ENCODE measurements at places on chromosomes 5 and 9.
A peak's percentile ranks its signal among the peaks of the same experiment; 100 is the strongest.

- no peak for DNase-seq
Observed at GRCh38 chr9:112011051-112011620, 114.5 kb downstream of the UGCG start.

DNA sequence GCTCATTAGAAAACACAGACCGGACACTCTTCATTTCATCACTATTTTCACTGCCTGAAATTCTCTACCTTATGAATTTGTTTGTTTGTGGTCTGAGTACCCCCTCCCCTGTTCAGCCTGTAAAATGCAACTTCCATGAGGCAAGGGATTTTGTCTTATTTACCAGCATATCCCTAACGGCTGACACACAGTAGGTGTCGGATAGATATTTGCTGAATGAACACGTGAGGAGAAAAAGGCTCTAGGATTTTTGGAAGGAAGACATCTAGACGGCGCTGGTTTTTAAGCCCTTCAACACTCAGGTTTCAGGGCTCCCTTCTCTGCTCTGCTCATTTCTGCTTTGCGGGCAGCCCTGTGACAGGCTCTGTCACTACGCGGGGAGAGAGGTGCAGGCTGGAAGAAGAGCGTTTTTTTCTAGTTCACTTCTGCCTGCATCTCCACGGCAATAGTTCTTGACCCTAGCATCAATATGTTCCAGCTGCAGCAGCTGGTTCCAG is 41.0 kb downstream of the KCNMB1 start:
- no peak for DNase-seq

DNA sequence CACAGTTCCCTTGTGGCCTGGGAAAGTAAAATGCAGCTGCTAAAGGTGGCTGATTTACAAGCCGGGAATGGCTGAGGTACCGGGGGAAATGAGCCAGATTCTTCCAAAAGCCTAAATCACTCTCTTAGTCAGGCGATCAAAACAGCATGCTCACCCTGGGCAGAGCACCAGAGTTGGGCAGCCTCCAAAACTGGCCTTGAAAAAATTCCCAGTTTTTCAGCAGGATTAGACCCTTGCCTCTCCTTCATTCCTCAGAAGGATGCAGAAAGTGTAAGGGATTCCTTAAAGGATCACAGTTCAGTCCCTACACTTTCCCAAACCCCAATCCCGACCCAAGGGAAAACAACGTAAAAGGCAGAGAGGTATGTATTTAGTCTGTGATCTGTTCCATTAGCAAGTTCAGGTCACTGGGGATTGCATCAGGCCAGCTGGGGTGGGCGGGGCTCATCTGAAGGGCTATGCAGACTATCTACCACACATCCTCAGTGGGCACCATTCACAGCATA is 16.9 kb downstream of the TMEM174 start:
- DNase-seq = no peak

- no peak for DNase-seq
Observed at GRCh38 chr5:179308563-179309382, 36.5 kb downstream of the ADAMTS2 start.

- DNase-seq = no peak
Observed at GRCh38 chr5:123844873-123845272, 332.9 kb downstream of the CSNK1G3 start.

GRCh38 chr9:567747-568305 is 273.7 kb upstream of the DMRT1 start:
- no peak for DNase-seq

DNA sequence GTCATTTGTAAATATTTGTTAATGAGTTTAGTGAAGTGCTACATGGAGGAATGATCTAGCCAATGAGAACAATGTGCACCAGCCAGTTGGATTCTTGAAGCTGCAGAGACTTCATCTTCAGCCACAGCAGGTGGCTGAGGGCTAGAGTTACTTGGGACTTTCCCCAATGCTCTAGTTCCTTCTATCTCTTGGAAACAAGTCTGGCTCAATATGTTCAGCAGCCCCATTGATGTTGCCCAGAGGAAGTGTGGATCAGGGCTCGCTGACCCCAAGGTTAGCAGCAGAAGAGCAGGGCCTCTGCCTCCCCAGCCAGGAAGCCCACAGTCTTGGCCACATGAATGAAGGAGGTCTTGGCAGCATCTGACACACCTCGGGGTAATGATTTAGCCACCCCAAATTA is 117.5 kb downstream of the SLC1A3 start:
- DNase-seq = no peak

GRCh38 chr5:179908528-179908927 is 831 bp upstream of the TBC1D9B start:
- DNase-seq = no peak

- DNase-seq = no peak
Observed at GRCh38 chr5:41508696-41509398, 1.6 kb downstream of the PLCXD3 start.

GRCh38 chr5:123875561-123876275 is 363.7 kb downstream of the CSNK1G3 start:
- peak; percentile 45 for DNase-seq

GRCh38 chr9:101140764-101141163 is 112.2 kb downstream of the PLPPR1 start:
- DNase-seq = no peak

DNA sequence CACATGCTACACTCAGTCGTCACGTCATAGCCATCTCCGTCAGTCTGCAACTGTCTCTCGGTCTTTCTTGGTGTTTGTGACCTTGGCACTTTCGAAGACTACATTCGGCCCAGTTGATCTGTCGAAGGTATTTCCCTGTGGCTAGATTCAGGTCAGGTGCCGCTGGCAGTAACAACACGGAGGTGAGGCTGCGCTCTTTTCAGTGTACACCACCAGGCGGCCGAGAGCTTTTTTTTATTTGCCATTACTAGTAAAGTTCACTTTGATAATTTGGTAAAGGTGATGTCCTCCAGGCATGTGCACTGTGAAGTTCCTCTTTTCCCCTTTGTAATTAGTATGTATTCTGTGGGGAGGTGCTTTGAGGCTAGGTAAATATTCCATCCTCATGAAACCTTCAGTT is 49.7 kb downstream of the RNF130 start:
- no peak for DNase-seq

- peak; percentile 19 for DNase-seq
Observed at GRCh38 chr5:139738193-139739149, 57.1 kb upstream of the PSD2 start.

GRCh38 chr9:101022704-101023103 is 5.8 kb upstream of the PLPPR1 start:
- no peak for DNase-seq

DNA sequence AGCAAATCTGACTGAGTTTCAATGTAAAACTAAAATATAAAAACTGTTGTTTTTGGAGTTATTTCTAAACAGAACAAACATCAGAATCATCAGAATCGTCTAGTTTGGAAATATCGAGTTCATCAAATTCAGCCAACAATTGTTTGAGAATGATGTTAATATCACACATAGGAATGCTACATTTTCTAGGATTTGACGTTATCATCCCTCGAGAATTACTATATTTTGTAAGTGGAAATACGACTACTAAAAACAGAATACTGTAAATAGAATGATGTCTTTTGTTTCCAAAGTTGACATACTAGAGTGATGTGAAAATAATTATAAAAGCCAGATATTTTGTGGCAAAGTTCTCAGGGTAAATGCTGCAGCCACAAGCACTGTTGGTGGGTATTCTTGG is 805.9 kb downstream of the TLE1 start:
- no peak for DNase-seq

GRCh38 chr9:95349091-95350038 is 31.9 kb upstream of the FANCC start:
- DNase-seq = no peak

DNA sequence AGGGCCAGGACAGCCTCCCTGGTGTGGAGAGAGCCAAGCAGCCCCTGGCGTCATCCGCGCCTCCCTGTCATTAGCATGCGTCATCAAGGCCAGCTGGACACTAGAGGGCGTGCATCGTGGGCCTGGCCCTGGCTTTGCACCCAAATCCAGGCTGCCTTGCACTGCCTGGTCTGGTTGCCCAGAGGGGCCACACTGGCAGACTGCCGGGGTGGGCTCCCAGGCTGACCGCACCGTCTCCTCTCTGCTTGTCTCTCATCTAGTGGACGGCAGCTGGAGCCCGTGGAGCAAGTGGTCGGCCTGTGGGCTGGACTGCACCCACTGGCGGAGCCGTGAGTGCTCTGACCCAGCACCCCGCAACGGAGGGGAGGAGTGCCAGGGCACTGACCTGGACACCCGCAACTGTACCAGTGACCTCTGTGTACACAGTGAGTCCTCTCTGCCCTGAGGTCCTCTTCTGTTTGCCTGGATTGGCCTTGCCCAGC is 29.0 kb downstream of the HK3 start:
- no peak for DNase-seq

- no peak for DNase-seq
Observed at GRCh38 chr5:150166650-150167511, at the start of gene CDX1. CDX1 (plus strand) TSS chr5:150166778; CDS start chr5:150166877, 99 bp downstream.

- DNase-seq = no peak
Observed at GRCh38 chr9:117335837-117336433, 78.9 kb downstream of the ASTN2 start.

DNA sequence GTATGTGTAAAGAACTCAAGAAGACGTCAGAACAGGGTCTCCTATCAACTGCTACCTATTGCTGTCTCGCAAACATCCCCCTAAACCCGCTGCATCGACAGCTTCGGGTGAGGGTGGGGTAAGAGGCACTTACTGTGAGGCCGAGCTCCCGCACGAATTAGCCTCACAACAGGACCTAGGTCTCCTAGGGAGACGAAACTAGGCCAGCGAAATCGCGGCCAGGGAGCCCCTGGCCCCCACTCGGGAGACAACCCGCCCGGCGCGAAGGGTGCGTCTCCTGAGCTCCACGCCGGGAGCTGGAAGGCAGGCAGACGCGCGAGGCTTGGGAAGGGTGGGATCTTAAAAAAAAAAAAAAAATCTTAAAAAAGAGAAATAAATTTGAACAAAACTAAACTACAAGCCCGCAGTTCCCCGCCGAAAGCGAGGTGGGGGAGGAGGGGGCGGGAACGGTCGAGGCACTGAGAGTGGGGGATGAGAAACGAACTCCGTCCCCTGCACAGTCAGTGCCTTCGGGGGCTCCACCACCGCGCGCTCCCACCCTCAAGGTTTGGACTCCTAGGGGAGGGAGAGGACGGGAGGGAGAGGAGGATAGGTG is 33.0 kb upstream of the NFIB start:
- no peak for DNase-seq

DNA sequence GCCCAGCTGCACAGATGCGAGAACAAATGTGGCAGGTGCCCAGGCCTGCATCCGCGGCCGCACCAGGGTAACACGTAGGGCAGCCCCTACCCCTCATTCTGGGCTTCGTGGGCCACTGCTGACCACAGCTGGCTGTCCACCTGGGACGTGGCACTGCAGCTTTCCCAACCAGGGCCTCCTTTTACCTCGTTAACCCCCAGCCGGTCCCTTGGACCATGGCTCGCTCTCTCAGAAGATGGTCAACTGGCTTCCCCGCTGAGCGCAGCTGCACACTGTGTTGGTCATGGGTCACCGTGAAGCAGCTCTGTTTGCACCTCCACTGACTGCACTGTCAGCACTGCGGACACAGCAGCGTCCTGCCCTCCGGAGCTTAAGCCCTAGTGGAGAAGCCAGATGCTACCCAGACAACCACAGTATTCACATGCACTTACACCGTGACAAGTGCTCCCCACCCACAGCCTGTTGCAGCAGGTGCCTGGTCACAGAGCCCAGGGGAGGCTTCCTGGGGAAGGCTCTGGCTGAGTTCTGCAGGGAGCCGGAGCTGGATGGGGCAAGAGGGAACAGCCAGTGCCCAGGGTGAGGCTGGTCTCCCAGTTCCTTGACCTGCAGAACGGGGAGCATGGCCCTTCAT is 10.5 kb upstream of the PLEKHG4B start:
- DNase-seq = no peak

DNA sequence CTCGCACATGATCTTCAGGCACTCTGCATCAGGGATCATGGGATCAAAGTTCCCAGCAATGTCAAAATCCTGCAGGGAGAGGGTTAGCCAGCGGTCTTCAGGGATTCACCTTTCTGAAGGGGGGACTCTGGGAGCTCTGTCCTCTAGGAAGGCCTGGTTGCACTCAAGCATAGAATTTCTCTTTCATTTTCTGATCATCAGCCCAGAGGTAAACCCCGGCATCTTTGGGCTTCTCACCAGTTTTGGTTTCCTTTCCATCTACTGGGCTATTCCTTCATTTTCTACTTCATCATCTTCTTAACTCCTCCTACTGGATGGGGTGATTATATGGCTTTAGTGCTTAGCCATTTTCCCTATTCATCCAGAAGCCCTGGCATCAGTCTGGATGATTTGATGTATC is 4.6 kb upstream of the DND1 start:
- no peak for DNase-seq

DNA sequence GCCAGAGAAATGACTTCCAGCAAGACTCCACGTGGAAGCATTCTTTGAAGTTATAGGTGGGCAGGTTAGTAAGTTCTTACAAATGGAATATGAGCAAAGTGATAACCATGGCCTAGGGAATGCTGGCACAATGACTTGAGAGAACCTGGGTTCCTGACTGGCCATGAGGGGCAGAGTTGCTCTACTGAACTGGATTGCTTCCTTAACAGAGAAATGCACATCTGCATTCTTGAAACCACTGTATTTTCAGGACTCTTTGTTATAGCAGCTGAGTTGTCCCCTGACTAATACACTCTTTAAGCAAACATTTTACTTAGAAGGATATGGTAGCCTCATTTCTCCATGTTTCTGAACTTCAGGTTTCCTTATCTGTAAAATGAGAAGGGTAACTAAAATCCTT is 108.3 kb upstream of the GNA14 start:
- no peak for DNase-seq

DNA sequence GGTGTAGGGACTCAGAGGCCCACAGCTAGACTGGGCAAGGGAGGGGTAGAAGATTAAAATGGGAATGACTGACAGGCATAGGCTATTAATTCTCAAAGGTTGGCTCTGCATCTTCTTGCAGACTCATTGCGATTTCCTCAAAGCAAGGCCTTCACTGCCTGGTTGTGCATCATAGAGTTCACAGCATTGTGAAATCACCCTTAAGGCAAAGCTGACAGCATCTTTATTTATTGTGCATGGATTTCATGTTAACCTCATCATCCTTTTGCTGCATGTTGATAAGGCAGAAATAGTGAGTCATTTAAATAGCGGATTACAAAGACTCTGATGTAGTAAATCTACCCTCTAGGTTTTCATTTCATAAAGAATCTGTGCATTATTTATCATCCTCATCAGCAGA is 13.6 kb upstream of the PALM2AKAP2 start:
- no peak for DNase-seq

GRCh38 chr5:67496051-67496450 is 299.5 kb upstream of the CD180 start:
- DNase-seq = no peak

- DNase-seq = no peak
Observed at GRCh38 chr9:73204936-73205335, 53.3 kb downstream of the ANXA1 start.

- no peak for DNase-seq
Observed at GRCh38 chr9:89491694-89492093, 6.2 kb downstream of the SEMA4D start.

GRCh38 chr9:113516840-113517577 is 53.5 kb downstream of the RGS3 start:
- no peak for DNase-seq
